ENCODE measurements at places on chromosomes 5 and 9.

GRCh38 chr5:135076801-135077200 is 42.8 kb upstream of the PITX1 start:
- no peak for DNase-seq

DNA sequence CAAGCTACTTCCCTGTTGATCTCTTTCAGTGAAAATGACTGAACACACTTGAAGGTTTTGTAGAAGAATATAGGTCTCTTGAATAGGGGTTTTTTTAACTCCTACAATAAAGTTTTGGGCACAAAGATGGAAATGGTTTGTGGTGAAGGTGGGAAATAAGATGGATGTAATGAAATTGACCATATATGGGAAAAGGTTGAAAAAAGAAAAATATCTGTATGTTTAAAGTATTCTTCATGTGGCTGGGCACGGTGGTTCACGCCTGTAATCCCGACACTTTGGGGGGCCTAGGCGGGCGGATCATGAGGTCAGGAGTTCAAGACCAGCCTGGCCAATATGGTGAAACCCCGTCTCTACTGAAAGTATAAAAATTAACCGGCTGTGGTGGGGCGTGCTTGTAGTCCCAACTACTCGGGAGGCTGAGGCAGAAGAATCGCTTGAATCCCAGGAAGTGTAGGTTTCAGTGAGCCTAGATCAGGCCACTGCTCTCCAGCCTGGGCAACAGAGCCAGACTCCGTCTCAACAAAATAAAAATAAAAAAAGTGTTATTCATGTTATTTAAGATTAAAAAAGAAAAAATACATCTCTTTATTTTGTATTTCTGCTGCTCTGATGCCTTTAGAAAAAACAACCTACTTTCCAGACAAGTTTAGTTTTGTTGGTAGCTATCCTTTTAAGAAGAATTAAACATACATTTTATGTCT is 2.2 kb downstream of the RBM27 start:
- no peak for DNase-seq

DNA sequence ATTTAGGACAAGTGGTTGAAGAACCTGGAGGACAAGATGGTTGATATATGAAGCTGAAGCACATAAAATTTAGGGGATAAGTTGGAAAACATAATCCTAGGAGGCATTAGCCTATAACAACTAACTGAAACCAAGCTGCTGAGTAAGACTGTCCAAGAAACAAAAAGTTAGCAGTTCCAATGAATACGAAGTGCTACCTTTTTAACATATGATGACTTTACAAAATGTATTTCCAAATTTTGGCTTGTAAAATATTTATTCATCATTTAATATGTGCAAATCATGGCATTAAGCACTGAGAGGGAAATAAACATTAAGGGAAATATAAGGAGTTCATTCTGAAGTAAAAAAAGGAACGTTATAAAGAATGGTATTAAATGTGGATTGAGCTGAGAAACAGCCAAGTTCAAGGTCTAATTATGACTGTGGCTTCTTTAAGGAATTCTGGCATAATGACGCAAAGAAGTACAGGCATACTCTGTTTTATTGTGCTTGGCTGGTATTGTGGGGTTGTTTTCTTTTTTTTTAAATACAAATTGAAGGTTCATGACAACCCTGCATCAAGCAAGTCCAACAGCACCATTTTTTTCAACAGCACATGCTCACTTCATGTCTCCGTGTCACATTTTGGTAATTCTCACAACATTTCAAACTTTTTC is 7.7 kb downstream of the RAPGEF6 start:
- no peak for DNase-seq

DNA sequence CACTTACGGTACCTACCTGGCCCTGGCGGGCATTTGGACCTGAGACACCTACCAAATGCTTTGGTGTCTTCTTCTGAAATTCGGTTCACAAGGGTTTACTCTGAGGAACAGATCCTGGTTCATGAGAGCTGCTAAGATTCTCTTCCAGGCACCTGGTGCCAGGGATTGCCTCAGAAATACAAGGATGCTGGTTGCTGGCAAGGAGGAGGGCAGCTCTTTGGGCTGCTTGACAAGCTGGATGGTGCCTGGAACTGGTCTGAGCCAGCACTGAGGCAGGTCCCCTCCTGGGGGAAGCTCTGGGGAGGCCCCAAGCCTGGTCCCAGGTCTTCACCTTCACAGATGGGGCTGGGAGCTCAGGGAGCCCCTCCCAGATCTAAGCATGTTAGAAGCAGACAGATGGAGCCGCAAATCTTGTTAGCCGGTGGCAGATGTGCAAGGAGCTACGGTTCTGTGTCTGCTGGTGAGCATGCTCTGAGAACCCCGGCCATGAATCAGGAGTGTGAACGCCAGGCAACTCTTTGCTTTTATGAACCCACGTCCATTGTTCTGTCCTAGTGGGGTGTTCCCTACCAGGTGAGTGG is 16.3 kb downstream of the FABP6 start:
- DNase-seq = no peak

DNA sequence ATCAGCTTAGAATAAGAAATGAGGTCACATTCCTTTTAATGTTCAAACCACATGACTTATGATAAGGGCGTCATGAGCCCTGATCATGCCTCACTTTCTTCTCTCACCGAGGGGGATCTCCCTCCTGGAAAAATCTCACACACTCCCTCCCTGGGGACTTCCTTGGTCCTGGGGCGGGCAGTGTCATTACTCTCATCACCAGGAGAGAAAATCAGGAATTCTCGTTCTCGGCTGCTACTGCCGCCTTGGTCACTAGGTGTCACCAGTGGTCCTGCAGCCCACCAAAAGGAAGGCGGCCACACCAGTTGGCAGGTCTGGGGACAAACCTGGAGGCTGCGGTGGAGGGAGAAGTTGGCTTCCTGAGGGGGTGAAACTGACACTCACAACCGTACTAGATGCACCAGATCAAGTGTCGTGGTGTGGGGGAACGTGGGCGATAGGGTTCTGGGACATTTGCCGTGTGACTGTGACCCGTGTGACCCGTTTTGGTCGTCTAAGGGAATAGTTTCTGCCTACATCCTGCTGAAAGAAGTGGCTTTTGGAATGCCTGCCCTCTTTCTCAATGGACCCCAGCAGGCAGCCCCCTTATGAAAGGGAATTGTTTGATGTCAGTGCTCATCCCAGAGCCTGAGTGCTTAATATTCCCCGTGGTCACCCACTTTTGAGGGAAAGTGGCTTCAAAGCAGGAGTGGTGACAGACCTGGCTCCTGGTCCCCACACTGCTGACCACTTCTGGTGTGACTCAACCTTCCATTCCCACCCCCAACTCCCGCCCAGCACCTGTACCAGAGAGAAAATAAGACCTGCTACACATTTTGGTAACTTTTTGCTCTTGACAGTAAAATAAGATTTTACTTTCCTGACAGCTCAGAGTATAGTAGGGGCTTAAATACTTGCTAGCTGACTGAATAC is 63.2 kb downstream of the ACER2 start:
- peak; percentile 49 for DNase-seq

Measured in CD4-positive, alpha-beta T cell treated with Interleukin-17A for 4 hours (primary cell).